ENCODE measurements at places on chromosomes 2 and 18.

GRCh38 chr2:134619250-134619649 lies 99.5 kb downstream of the TMEM163 start:
- no peak for DNase-seq

DNA sequence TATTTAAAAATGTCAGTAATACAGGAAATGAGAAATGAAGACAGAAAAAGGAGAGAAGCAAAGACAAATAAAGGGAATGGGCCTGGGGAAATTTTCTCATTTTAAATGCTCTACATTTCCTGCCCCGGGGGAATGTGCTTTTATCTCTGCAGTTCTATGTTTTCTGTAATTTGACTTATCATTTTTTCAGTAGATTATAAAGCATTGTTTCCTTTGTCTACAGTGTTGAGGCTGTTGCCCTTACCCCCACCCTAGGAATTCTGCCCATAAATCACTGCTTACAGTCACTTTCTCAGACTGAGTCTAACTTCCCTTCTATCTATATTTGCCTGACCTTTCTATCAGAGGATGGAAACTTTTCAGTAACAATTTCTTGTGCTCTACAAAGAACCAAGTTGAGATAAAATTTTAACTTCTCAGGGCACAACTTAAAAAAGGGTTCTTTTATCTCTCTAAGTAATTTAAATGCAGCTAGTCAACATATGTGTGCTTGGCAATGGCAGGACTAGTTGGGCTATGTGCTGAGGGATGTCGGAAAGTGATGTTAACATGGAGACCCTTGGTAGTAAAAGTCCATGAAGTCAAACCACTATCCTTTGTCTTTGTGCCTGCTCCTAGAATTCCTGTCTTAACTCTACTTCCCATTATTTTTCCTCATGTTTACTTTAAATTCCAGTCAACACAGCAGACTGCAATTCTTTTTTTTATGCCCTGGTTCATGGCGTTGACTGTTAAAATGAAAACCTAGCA lies 146.5 kb upstream of the MMADHC start:
- DNase-seq: no peak

- no peak for DNase-seq
These were observed 121.9 kb downstream of the HDAC4 start for GRCh38 chr2:239278941-239279365.

GRCh38 chr18:9095297-9096006 lies 7.0 kb upstream of the NDUFV2 start:
- peak; percentile 2 for DNase-seq

- DNase-seq: no peak
These were observed 122.5 kb downstream of the SOCS6 start for GRCh38 chr18:70411307-70411706.

GRCh38 chr2:160390544-160391455 lies 102.8 kb downstream of the RBMS1 start:
- DNase-seq: no peak

DNA sequence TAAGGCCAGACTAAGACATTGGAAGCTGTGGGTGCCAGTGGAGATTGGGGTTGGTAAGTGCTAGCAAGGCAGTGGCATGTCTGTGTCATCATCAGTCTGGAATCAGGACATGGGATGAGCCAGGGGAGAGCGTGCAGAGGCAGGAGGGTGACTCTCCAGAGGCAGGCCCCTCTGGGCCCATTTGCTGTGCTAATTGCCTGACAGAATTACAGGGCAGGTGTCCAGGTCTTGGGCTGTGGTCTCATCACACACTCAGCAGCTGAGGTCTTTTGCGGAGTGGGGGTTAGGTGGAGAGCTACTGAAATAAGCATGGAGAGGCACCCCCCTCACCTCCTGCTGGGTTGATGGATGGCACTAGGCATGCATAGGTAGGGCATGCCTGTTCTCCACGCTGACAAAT lies 57.4 kb downstream of the CELF4 start:
- no peak for DNase-seq

GRCh38 chr2:48819206-48819735 lies 63.7 kb upstream of the LHCGR start:
- DNase-seq: no peak

- DNase-seq: no peak
These were observed 41.1 kb downstream of the ACVR1C start for GRCh38 chr2:157587576-157587975.

GRCh38 chr2:149690825-149691224 lies 103.2 kb upstream of the MMADHC start:
- DNase-seq: no peak

DNA sequence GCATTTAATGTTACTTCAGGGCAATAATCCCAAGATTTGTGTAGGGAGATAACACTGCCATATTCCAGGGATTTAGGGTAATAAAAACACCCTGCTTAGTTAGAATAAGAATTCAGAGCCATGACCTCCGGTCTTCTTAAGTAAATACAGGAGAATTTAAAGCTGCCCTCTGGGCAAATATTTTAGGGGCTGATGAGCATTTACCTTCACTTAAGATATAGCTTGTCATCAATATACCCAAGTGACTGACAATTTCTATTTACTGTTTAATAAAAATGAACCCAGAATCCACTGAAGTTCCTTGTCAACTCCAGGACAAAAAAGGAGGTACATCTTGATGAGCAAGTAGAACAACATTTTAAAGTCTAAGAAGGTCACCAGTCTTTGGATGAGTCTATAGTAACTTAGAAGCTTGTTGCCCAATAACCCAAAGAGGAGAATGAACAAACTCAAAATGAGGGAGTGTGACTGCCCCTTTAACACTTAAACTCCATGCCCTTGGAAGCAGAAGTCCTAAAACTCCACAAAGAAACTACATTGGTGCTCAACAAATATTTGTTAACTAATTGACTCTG lies 24.3 kb upstream of the IKZF2 start:
- no peak for DNase-seq

DNA sequence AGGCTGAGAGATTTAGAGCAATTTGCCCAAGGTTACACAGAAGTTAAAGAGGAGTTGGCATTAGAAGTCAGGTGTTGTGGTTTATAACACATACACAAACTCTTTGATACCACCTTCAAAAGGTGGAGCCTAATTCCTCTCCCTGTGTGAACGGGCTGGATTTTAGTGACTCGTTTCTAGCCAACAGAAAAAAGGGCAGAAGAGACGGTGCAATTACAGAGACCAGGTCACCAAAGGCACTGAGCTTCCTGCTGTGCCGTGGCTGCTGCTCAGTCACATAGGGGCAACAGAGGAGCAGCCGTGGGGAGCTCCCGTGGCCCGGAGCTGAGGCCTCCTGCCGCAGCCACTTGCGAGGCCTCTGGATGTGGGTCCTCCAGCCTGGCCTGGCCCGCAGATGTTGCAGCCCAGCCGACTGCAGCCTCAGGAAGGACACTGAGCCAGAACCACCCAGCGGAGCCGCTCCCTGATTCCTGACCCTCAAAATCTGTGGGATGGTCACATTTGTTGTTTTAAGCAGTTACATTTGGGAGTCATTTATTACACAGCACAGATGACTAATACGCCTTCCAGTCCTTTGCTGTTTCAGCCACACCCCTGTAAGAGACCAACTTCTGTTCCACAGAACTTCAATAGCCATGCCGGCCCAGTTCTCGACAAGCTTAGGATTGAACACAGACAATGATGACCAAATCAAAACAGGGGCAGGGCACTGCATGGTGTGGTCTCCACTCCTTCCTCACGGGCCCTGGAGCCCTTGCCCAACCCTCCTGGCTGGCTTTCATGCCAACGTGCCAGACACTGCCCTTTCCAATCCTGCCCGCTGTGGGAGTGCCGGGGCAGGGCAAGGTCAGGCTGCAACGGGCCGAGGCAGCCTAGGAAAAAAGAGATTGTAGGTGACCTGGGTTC lies 17.1 kb downstream of the EDAR start:
- DNase-seq: no peak

- no peak for DNase-seq
These were observed 50.7 kb downstream of the RNF152 start for GRCh38 chr18:61842146-61842545.

DNA sequence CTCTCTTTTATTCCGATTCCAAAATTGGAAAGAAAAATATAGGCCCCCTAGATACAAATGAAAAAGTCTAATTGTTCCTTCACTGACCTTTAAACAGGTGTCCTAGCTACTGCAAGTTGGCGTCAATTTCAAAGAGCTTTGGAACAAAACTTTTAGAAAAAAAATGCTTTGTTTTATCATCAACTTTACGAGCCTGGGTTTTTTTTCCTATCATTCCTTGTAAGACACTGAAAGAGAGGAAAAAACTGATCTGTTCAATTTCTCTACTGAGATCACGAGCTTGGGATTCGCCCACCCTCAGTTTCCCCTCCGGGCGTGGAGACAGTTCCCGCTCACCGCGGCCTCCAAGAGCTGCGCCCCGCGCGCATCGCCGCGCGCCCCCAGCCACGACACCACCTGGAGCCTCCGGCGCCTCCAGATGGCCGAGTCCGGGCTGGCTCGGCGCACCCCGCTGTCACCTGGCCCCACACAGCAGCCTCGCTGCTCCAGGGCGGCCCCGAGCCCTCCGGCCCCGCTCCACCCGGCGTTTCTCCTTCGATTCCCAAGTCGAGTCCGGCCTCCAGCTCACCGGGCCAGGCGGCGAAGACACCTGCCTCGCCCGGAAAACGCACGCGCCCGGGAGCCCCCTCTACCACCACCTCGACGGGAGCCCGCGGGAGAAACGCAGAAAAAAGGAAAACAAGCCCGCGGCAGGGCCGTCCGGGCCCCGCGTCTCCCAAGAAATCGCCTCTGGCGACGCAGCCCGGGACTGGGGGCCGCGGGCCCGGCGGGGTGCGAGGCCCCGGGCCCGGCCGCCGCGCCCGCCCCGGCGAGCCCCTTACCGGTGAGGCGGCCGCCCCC lies 656 bp downstream of the TBC1D8 start:
- DNase-seq: no peak

- DNase-seq: no peak
These were observed 351.3 kb upstream of the RAB12 start for GRCh38 chr18:8257851-8258434.

DNA sequence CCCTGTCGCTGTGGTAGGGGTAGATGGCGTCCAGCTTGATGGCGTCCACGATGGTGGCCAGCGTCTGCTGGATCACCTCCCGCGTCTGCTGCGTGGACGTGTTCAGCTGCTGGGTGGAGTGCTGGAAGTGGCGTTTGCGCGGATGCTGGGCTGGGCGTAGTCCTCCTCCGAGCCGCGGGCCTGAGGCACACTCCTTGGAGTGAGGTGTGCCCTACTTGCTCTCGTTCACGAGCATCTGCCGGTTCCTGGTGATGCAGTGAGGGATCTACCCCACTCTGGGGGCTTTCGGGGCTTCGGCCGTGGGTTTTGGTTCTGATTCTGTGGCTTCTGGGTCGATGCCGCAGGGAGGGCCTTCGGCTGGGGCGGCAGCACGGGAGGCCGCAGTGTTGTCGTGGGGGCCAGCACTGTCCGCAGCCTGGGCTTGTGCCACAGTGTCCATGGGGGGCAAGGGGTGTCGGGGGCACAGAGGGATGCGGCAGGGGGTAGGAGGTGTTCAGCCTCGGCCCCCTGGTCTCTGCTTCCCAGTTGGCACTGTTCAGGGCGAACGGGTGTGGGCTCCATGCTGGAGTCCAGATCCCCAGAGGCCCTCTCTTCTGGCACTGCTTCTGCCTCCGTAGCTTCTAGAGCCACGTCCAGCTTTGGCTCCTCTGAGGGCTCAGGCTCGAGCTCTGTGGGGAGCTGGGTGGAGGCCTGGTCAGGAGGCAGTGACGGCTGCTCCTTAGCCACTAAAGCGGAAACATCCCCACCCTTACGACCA lies 890.6 kb upstream of the LRRTM1 start:
- no peak for DNase-seq

DNA sequence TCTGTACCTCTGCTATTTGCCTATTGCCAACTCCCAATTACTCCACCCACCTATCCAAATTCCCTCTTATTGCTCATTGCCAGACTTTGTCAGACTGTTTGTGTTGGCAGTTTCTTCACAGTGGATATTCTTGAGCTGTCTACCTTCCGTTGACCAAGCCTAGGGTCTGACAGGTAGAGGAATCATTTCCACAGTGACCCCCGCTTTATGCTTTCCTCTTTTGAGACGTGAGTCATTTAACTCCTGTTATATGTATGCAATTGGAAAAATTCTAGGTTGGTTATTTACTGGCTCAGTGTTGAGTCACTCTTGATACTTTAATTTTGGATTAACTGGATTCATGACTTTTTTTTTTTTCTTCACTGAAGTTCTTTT lies 187.7 kb downstream of the IRS1 start:
- no peak for DNase-seq

DNA sequence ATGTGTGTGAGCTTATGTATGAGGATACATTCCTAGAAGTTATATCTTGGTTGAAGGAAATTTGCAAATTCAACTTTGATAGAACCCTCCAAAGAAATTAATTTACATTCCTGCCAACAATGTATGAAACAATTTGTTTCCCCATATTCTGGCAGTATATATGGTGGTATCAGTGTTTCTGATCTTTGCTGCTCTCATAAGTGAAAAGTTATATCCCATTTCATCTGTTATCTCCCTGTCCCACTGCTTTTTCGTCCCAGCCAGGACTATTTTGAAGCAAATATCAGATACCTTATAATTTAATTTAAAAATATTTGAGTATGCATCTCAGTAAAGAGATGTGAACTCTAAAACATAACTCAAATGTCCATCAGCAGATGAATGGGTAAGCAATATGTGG lies 7.1 kb downstream of the UBR3 start:
- DNase-seq: no peak

DNA sequence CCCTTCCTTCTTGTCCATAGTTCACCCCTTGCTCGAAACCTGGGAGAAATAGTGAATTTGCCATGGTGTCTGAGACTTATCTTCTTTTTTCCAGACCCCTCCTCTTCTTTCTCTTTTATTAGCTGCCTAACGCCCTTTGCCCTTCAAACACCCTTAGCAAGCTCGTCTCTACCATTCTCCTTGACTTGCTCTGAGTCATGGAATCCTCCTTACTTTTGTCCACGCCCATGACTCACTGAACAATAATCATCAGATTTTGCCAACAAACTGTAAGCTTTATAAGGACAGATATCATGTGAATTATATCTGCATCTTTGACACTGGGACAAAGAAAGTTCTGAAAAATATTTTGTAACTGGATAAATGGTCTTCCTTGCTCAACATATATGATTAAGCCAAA lies 67.1 kb upstream of the CNTNAP5 start:
- no peak for DNase-seq
